ENCODE measurements at places on chromosomes 7 and 10.

- peak; percentile 11 for DNase-seq
Measured at GRCh38 chr7:99525713-99526440, 21.4 kb downstream of the ZKSCAN5 start.

DNA sequence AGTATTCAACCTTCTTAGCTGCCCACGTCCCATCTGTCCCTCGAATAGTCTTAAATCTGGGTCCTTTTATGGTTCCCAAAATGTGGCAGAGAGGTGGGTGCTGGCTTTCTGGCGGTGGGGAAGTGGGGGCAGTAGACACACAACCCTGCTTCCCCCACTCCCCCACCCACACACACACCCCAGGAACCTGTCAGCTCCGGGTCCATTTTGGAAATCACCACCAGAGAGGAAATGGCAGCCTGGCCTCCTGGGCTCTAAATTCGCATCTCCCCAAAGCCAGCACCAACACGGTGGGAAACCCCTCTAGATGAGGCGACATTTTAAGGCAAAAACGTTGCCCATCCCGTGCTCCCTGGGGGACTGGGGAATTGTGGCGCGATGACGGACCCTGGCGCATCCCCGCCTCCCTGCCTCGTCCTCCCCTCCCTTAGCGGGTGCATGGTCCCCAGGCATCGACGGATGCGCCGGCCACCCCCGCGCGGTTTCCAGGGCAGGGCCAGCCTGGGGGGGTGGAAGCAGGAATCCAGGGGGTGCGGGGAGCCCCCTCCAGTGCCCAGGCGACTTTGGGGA lies 702 bp downstream of the TMEM130 start:
- no peak for DNase-seq

DNA sequence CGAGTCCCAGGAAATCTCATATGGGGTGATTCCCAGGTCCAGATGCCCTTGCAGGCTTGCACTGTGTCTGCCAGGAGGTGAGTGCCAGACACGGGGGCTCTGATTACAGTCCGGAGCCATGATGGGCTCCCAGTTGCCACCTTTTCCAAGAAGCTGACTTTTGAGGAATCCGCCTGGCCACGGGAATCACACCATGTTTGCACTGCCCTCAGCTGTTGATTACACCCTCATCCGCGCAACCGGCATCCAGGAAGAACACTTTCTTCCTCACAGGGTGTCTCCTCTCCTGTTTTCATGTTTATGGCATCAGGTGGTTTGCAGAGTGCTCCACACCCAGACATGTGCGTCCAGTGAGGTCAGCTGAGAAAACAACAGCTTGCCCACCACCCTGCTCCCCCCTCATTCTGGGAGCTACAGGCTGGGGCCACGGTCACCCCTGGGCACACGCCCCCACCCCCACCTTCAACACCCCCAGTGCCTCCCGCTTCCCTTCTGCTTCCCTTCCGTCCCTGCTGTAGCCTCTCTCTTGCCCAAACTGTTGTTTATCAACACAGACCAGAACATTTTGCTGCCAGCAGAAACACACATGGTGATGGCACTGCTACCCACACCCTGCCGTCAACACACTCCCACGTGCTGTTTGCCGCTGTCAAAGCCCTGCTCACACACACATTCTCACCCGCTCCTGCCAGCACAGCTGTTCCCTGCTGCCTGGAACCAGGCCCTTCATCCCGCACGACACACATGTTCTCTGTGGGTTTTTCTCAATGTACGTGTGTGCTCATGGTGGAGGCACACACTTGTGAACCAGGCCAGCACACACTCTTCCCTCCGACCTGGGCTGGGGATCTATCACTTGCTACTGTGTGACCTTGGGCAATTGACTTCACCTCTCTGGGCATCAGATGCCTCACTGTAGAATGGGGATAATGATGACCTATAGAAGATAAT lies 35.8 kb downstream of the DDIT4 start:
- peak; percentile 85 for DNase-seq

GRCh38 chr10:130224228-130224627 lies 88.0 kb downstream of the GLRX3 start:
- no peak for DNase-seq

GRCh38 chr7:111352319-111352718 lies 210.0 kb downstream of the IMMP2L start:
- no peak for DNase-seq

- no peak for DNase-seq
Measured at GRCh38 chr7:155062411-155062810, 7.7 kb upstream of the HTR5A start.

- DNase-seq = no peak
Measured at GRCh38 chr7:122616951-122617350, 82.0 kb downstream of the RNF133 start.

DNA sequence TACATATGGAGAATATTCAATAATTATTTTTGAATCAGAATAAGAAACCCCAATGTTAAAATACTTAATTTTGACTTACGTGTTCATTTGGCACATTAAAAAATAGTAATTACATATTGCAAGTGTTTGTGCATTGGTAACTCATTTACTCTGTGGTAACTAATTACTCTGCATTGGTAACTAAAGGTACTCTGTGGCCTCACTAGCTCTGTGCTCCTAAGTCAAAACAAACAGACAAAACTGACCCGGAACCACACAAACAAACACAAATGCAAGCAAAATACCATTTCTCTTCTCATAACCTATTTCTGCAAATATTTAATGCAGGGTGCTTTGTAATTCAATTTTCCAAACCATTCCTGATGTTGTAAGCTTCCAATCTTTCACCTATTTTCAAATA lies 1244.3 kb downstream of the REEP3 start:
- no peak for DNase-seq

GRCh38 chr10:8402576-8402975 lies 348.1 kb downstream of the GATA3 start:
- no peak for DNase-seq

Measured in fibroblast of pulmonary artery (primary cell).